ENCODE measurements at places on chromosomes 6 and 20.

- DNase-seq = no peak
Measured at GRCh38 chr6:72061286-72061685, 174.9 kb downstream of the RIMS1 start.

- no peak for DNase-seq
Measured at GRCh38 chr6:169969372-169970099, 218.1 kb downstream of the ERMARD start.

GRCh38 chr6:4581468-4582385, 194.5 kb upstream of the CDYL start:
- no peak for DNase-seq

DNA sequence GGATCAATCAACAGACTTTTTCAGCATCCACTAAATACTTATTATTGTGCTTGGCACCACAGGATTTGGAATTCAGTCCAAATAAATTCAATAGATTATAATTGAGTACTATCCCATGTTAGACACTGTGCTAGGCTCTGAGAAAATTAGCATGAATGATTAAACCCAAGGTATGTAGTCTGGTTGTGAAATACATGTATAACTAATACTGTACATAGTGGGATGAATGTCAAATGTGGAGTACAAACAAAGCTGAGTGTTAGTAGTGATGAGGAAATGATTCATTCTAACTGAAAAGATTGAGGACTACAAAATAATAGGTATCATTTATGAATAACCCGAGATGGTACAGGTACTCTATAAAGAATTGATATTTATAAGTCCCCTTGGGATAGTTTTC, 111.9 kb upstream of the FLRT3 start:
- no peak for DNase-seq

- DNase-seq = no peak
Measured at GRCh38 chr6:124441450-124441849, 520.8 kb upstream of the RNF217 start.

GRCh38 chr6:155084431-155085123, 89.5 kb downstream of the TIAM2 start:
- no peak for DNase-seq

GRCh38 chr6:35600659-35601125, 88.0 kb upstream of the TULP1 start:
- DNase-seq = no peak

DNA sequence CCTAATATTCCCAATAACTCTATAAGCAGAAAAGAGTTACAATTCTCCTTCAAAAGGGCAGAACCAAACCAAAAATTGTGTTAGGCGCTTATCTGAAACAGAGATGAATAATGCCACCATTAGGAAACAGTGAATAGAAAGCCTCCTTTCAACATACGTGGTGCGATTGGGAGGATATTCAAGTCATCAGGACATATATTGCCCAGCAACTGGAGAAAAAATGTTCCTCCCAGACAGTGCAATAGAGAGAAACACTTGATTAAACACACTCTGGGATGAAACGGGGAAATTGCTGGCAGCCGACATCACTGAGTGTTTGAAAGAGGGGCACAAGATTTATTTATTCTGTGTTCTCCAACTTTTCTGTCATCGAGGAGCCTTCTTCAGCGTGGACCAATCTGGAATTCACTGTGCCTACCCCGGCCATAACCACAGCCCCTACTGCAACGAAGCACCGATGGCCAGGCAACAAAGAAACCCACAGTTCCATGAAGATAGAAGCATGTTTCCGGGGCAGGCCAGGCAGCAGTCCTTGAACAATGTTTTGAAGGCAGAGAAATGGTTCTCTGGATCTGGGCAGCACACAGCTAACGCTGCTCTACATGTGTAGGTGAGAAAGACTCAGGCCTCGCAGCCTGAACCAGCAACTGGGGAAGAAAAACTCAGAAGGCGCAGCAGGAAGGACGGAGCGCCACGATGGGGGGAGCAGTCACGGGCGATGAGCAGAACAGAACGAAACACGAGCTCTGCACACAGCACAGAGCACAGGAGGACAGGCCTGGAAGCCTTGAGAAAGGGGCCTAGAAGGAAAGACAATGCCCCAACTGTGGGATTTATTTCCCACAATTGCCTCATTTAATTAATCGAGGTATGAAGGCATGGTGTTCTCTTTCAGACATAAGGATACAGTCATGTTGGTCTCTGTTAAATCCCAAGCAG, 234.2 kb upstream of the FOXQ1 start:
- DNase-seq = no peak

DNA sequence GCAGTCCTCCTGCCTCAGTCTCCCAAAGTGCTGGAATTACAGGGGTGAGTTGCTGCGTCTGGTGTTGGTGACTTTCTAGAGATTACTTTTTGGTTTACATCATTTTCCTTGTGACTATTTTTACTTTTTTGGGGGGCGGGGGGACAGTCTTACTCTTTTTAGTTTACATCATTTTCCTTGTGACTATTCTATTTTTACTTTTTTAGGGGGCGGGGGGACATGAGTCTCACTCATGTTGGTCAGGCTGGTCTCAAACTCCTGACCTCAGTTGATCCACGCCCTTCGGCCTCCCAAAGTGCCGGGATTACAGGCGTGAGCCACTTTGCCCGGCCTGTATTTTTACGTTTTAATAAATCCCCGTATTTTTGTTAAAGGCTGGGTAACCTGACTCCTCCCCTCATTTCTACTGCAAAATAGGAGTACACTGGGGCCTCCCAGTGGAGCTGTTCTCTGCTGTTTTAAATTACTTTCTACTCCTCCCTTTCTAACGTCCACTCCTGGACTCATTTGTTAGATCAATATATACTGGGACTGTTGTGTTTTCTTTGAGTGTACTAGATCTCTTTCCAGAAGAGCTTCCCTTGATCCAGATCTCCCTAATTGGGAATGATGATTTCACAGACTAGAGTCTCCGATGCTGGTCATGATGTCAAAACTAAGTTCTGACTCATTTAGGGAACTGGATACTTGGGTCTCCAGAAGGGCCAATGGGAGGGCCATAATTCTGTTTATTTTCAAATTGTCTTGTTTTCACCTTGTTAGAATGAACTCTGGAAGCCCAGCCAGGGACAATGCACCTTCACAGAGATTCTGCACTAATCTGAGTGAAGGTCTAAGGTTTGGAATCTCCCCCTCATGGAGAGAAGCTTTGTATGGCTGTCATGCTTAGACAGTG, 9.2 kb downstream of the HSPA1B start:
- DNase-seq = no peak

DNA sequence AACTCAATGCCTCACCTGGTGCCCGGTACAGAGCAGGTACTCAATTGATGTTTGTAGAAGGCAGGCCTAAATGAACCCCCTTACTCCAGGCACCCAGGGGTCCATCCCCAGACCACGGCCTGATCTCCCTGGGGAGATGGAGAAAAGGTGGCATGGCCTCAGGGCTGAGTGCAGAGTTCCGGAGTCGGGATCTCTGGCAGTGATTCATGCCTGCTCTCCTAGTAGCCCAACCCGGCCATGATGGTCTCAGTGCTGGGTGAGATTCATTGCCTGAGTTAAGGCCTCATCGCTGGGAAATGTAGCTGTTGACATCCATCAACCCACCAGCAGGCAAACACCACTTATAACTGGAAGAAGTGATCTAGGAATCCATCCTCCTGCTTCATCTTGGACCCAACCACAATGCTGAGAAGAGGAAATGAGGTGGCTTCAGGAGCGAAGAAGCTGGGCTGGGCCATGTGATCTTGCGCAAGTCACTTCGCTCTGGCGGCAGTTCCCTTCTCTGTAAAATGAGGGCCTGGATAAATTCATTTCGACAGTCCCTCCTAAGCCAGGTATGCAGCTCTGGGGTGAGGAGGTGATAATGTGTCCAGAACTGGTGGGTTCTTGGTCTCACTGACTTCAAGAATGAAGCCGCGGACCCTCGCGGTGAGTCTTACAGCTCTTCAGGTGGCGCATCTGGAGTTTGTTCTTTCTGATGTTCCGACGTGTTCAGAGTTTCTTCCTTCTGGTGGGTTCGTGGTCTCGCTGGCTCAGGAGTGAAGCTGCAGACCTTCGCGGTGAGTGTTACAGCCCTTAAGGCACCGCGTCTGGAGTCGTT, 24.7 kb downstream of the ETV7 start:
- DNase-seq = no peak

DNA sequence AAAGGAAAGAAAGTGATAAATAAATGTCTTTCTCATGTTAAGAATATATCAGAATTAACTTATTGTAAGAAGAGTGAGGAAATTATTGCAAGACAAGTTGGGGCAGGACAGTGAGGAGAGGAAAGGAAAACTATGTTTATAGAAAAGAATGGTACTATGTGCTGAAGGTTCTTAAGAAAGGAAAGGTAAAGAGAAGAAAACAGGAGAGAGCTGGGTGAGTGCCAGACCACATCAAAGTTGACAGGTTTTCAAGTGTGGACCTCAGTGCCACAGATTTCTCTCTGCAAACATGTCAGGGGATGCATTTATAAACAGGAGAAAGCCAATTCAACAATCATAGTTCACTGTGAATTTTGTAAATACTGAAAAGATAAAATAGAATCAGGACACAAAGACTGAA, 439.2 kb downstream of the PKHD1 start:
- DNase-seq = no peak

Measured in posterior cingulate gyrus (tissue), 11 donors.